A172 (cell line): ENCODE measurements at places on chromosomes 3 and 15. TPM values are rescaled to one million over a fixed set of nuclear protein-coding genes. Genes with fewer than 3 reads are reported as not detected.

TLR9 gene
- total RNA-seq, result not detected in 2 replicates

CCDC54 gene
- not detected in 2 replicates for total RNA-seq

AMIGO3 gene
- 0.41 and 1.0 TPM in 2 replicates for total RNA-seq

CYP8B1 gene
- total RNA-seq, result not detected in 2 replicates

BDH1 gene
- 0.41 TPM in 1 of 2 replicates, not detected in the other for total RNA-seq

FRG2C gene
- total RNA-seq, result not detected in 2 replicates

ZIC4 gene
- 1.4 and 5.2 TPM in 2 replicates for total RNA-seq

SERINC4 gene
- total RNA-seq, result not detected in 2 replicates

CHRM5 gene
- total RNA-seq, result 0.02 TPM in 1 of 2 replicates, not detected in the other

LDHAL6B gene
- not detected in 2 replicates for total RNA-seq

DNA sequence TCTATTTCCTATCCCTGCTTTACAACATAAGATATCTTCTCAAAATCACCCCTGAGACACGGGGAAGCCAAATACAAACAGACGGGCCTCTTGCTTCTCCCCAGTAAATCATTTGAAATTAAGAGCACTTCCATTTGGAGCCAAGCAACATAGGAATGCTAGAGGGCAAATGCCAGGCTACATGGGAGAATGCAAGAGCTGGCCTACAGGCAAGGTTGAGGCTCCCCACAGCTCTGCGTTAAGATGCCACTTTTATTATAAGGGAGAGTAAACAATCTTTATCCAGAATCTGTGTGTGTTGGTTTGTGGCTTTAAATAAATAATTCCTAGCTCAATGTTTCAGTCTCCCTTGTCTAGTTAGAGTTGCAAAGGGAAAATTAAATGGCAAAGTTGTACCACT, 305.1 kb upstream of the KCNH8 start:
- DNase-seq, result no peak

DNA sequence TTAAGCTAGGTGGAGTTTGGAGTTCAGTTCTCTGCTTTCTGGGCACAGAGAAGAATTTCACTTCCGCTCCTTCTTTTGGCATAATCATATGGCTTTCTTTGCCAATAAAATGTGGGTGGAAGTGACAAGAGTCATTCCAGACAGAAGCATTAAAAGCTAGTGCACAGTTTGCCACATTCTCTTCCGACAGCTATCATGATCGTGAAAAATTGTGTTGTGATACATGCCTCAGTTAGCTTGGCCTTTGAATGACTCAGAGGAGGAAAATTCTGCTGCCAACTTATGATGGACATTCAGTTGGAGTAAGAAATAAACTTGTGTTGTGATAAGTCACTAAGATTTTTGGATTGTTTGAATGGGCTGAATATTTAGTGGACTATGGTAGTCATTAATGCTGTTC, 291.7 kb upstream of the SATB1 start:
- DNase-seq, result peak; percentile 38

GRCh38 chr3:46979958-46980497, 562 bp downstream of the NBEAL2 start:
- DNase-seq, result no peak

- DNase-seq, result no peak
These were observed 123.5 kb upstream of the TBL1XR1 start for GRCh38 chr3:177320765-177321247.
